ENCODE measurements at places on chromosomes 7 and 10.
A peak's percentile ranks its signal among the peaks of the same experiment; 100 is the strongest.

- DNase-seq = no peak
These were observed 90.7 kb upstream of the KIAA1217 start for GRCh38 chr10:24118246-24118645.

DNA sequence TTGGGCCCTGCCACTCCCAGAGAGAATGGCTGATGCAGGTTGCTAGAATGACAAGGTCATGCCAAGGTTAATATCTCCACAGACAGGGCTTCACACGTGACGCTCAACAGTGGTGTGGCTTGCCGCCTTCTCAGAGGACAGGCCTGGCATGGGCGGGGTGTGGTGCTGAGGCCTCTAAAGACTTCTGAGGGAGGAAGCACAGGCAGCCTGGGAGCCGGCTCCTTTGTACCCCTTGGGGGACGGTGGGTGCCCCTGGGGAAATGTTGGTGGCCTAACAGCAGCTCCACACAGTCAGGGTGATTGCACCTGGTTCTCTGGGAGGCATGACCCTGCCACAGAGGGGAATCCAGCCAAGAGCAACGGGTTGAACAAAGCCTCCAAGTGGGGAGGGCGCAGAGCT lies 115.1 kb downstream of the PKD1L1 start:
- DNase-seq = no peak

DNA sequence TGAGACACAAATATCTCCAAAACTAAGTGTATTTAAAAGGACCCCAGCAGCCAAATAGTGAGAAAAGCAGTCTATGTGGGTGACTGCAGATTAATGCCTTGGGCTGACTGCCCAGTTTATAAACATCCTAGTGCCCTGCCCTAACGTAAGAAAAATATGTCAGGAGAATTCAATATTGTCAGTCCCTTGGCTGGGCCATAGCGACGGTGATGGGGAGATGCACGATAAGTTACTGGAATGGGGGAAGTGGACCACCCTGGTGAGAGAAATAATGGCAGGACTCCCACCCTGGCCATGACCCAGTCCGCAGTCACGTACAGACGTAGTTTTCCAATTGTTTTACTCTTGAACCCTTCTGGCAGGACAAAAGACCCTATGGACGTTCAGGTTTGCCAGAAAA lies 48.0 kb downstream of the JCAD start:
- DNase-seq = no peak

- no peak for DNase-seq
These were observed 19.6 kb downstream of the SRI start for GRCh38 chr7:88200261-88200660.

- no peak for DNase-seq
These were observed 97.9 kb upstream of the IL6 start for GRCh38 chr7:22629056-22629455.

DNA sequence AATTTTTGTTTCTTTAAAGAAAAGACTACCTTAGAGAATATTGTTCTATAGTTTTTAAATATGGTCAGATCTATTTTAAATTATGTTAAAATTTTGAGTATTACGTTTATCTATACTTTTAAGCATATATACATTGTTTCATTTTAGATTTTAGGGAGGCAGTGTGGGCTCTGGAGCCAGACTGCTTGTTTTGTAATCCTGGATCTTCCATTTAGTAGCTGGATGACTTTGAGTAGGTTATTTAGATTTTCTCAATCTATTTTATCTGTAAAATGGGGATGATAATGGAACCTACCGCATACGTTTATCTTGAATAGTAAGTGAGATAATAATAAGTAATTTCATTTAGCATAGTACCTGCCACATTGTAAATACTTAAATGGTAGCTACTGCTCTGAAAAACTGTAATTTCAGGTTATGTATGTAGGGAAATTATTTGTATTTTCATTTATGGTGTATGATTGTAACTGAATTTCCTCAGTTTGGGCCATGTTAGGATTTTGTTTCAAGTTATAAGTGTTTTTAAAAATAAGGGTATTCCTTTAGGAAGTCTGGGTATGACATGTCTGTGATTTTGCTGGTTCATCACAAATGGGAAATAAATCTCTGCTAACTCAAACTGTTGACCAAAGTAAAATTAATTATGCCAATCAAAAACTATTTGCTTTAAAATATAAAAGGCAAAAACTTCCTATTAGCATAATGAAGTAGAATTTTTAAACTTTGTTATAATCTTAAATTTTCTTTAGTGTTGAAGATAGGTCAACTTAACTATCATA lies 6.5 kb downstream of the PTEN start:
- DNase-seq = no peak

DNA sequence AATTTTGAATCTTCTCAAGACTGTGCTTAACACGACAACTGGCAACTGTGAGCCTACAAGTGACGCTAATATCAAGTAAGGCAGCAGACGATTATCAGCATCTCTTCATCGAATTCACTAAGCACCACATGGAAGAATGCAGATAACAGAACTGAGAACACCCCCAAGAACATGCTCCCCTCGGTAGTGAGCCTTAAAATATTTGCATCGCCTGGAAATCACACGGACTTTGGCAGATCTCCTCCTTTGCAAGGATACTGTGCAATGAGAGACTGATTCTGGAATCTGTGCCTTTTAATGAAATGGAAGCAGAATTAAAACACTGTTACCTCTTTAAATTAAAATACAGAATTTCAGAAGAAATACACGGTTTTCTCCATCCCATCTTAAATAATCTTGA lies 38.2 kb upstream of the NEBL start:
- no peak for DNase-seq

DNA sequence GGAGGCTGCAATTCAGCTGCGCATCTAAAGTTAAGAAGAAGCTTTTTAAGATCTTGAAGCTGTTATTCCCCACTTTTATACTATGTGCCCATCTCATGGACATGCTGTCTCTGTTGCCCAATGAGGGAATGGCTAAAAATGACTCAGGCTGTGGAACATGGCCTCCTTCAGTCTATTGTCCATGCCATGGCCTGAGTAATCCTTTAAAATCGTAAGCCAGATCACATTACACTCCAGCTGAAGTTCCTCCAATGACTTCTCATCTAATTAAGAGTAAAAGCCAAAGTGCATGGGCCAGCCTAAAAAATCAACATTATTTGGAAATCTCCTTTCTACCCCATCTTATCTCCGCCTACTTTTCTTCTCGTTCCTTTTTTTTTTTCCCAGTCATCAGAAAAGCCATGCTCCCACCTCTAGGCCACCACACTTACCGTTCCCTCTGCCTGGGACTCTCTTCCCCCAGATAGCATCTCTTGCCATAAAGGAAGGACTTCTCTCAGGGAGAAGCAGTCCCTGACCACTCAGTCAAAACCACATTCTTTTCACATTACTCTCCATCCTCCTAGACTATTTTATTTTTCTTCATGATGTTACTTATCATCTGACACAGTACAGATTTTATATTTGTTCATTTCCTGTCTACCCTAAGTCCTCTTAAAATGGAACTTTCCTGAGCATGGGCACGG lies 337.4 kb downstream of the PRPF18 start:
- DNase-seq = peak; percentile 11

- no peak for DNase-seq
These were observed 26.8 kb downstream of the TLX1 start for GRCh38 chr10:101157756-101158458.

Measured in DMS53 (cell line).